Kidney tubule cell (primary cell): ENCODE measurements at places on chromosomes 2 and 18.

DNA sequence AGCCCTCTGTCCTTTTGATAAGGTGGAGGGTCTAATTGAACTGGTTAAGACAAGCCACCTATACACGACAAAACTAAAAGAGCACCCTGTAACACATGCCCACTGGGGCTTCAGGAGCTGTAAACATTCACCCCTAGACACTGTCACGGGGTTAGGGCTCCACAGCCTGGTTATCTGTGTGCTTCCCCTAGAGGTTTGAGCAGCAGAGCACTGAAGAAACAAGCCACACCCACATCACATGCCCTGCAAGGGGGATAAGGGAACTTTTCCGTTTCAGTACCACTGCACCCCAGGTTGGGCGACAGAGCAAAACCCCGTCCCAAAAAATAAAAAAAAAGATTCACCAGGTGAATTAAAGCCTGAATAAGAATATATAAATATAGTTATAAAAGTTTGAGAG, 913.7 kb upstream of the ACVR2A start:
- no peak for DNase-seq

GRCh38 chr2:55482186-55482884, 37.2 kb upstream of the CFAP36 start:
- DNase-seq, result peak; percentile 87

GRCh38 chr2:8198766-8199382, 483.0 kb upstream of the ID2 start:
- no peak for DNase-seq

DNA sequence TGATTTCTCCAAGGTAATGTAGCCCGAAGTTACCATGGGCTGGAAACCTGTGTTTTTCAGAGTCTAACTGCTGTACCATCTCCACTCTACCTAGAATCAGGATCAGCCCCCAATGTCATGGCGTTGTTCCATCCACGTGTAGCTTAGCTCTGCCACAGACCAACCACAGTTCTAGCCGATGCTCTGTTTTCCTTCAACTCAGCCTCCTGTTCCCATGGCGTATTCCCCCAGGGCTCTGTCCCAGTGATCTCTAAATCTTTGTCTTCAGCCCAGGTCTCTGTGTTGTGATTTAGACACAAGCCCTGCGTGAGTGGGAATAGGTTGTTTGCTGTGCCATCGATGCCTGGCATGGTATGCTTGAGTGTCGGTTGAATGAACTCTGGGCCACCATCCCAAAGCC, 53.4 kb downstream of the LPIN1 start:
- no peak for DNase-seq

DNA sequence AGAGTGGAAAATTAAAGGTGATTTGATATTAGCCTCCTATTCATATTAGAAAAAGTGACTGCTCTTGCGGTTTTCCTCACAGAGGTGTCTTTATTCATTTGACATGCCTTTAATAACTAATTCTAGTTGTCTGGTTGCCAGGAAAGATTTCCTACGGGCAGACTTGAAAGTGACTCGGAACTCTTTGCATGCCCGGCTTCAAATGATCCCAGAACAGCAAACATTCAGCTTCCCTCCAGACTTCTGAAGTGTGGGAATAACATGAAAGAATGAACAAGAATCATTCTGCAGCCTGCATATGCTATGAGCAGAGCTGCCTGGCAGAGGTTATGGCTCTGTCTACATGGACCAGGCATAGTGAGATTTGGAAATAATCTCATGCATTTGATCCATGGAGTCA, 89.6 kb upstream of the PKDCC start:
- peak; percentile 22 for DNase-seq

DNA sequence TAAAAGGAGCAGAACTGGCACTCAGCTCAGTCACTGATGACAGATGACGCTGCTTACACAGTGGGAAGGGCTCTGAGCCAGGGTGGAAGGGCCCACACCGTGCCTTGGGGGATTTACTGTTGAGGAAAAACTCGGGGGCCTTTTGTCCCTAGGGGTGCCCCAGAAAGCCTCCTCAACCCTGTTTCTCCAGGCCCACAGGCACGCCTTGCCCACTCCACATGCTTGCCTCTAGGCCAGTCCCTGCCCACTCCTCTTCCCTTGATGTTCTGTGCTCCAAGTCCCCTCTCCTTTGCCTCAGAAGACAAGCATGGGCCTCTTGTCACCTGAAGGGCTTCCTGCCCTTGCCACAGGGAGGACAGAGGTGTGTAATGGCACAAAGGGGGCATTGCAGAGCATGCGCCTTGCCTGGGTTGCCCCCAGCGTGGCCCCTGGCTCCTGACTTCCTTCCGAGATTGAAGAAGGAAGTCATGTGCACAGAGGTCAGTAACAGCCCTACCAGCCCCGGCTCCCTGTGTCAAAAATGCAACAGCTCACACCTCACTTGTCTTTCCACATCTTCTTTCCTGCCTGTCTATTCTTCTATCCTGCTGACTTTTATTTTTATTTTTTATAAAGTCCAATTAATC, 65.1 kb downstream of the LIPG start:
- no peak for DNase-seq

DNA sequence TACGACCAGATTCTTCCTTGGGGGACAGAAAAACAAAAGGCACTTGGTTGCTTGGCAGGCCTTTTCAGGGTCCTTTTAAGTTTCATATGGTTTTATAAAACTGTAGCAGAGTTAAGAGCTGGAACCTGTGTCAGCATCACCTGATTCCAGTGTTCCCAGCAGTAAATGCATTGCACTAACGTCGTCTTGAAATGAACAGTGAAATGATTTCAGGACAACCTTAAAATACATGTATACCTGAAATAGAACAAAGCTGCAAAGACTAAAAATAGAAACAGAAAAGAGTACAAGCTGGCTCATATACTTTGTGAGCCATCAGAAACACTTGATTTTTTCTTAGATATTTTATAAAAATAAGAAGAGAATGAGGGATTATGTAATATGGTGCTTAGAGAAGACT, 51.9 kb downstream of the ACSL3 start:
- no peak for DNase-seq

- peak; percentile 88 for DNase-seq
These were observed 152.1 kb downstream of the PXDN start for GRCh38 chr2:1591978-1592907.

GRCh38 chr2:62055724-62056336, 140.1 kb upstream of the B3GNT2 start:
- peak; percentile 51 for DNase-seq

DNA sequence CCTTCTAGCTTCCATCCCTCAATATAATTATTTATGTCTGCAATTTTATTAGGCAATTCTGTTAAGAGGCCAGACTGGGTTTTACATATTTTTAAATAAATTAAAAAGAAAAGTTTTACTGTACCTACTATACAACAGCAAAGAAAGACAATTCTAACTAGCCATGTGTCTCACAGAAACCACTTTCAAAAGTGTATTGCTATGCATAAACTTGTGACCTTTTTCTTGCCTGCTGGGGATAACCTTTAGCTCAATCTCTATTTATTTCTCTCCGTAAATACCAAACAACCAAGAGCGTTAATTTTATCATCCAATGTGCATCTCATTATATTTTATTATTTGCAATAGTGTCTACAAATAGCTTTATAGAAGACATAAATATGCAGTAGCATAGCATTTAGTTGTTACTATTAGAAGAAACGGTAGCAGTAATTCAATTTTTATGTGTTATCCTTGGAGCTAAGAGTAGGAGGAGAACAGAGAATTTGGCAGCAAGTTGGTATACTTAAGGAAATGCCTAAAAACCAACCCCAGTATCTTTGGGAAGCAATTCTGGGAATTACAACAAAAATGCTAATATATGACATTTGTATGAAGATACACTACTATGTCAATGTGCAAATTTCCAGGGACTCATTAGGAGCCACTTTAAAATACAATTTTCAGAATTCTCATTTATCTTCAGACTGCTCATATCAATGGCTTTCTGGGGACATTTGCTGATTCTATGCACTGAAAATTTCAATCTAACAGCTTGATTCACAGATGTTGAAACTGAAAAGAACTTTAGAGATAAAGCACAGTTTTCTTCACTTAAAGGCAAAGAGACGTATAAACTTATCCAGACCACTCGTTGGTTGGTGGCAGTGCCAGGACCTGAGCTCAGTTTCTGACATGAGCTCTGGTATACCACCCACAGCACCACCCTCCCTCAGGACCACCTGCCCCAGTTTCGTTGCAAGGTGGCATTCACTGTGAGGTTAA, 23.0 kb upstream of the RTN4 start:
- no peak for DNase-seq

- DNase-seq, result no peak
These were observed 16.9 kb downstream of the PUM2 start for GRCh38 chr2:20333738-20334137.

DNA sequence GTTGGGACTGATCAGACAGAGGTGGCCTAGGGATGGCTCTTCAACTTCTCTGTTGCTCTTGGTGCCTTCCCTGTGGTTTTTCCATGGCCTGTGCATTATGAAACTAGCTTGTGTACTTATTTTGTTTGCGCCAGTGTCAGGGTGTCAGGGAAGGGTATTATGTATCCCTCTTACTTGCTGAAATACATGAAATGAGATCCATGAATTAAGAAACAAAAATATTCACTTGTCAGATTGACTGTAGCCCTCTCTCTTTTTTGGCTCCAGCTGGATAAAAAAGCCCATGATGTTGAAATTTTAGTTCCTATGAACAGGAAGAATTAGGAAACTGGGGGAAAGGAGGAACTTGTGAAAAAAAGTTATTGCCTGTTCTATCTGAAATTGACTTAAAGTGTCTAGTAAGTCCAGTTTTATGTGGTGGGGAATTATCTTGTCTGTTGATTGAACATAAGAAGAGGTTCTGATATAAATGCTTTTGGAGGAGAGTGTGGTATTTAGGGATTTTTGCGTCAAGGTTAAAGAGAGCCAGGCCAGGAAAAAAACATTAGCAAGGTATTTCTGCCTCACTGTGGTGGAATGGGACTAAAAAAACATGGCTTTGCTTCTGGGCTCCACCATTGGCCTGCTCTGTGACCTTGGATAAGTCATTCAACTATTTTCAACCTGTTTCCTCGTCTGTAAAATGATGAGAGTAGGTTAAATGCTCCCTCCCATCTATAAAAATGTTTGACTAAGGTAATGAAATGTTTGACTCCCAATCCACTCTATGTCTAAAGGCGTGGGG, 12.0 kb downstream of the UGP2 start:
- peak; percentile 26 for DNase-seq

GRCh38 chr2:146241023-146241422, 1603.8 kb upstream of the ACVR2A start:
- DNase-seq, result no peak

DNA sequence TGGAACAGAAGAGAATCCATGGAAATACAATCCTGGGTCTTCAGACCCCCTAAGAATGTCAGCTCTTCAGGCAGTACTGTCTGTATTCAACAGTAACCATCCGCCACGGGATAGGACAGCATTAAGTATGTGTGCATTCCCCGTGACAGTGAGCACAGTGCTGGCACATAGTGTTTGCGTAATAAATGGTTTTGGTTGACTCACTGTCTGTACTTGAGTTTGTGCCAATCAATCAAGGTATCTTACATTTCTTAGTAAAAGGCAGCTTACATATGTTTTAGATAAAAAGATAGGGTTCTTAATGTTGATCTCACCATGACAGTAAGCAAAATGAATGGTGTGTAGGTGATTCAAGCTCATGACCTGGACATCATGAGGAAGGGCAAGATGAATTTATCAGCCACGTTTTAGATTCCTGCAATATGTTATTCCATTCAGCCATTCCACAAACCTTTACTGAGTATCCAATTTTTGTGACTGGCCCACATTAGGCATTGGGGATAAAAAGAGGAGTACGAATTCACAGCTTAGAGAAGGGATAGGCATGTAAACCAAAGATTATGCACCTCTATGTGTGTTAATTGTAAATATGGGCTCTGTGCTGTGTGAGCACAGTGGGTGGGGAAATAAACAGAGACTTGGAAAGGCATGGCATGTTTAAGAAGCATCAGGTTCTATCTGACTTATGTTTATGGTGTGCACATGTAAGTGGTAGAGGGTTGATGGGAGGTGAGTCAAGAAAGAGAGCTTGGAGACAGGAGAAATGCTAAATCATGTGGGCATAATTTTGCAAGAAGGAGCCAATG, 258.8 kb downstream of the SLC8A1 start:
- DNase-seq, result peak; percentile 62

DNA sequence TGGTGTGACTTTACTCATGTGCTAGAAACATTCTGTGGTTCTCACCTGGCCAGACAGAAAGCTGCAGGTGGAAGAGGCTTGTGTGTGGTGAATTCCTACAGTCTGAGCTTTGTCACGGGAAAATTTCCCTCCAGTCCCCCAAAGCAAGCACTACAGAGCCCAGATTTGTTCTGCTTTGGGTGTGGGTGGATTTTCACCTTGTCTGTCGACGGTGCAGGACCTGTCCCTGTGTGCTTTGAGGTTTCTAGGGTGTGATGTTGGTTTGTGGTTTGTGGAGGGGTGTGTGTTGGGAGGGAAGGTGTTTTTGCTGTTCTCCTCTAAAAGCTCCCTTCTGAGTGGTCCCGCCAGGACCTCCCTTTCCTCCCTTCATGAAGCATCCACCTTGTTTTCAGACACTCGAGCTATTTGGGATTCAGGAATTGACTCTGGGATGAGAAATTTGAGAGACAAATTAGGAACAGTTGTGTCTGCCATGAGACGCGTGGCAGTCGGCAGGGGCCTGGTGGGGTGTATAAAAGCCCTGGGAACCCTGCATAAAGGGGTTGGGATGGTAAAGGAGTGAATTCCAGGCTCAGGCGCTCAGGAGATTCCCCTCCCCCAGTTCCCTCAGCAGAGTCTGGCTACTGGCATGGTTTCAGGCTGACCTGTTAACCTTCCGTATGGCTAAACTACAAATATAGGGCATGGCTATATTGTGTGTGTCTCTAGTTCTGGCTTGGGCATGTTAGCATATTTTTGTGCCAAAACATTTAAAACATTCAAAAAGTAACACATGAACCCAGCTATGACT, 65.5 kb downstream of the DGKD start:
- DNase-seq, result no peak

DNA sequence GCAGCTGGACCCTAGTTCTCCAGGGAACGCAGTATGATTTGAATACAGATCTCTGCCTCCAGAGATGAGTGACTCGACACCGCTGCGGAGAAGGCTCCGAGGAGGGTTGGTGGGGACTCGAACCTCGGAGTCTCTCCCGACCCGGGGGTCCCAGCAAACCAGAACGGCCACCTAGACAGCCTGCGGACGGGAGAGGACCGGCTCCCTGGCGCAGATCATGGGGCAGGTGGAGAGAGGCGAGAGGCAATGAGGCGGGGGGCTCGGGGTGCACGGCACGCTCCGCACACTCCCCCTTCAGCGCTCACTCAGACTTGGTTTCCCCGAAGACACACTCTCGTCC, 12.6 kb downstream of the DYSF start:
- DNase-seq, result no peak

DNA sequence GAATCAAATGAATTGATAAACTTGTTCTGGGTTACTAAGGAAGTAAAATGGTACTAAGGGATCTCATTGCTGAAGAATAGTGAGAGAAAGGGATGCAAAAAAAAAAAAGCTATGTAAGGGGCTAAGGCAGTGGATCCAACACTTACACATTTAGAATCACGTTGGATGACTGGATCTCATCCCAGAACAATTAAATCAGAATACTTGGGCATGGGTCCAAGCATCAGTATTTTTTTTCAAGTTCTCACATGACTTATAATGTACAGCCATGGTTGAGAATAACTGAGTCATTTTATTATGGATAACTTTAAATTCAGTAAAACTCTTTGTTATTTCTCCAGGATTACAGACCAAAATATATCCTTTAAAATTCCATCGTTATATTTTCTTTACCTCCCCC, 8.5 kb downstream of the DSC1 start:
- DNase-seq, result no peak
